ENCODE measurements at places on chromosomes 16 and 17. TPM values are rescaled to one million over a fixed set of nuclear protein-coding genes. Genes with fewer than 3 reads are reported as not detected.

Gene GCGR
- 0.40 TPM for total RNA-seq

Gene ASGR1
- total RNA-seq: not detected

Gene SPNS2
- not detected for total RNA-seq

Gene MT1A
- total RNA-seq: 19.4 TPM

Gene EXOC3L1
- not detected for total RNA-seq

Gene TSPAN10
- 0.49 TPM for total RNA-seq

Gene NOTUM
- total RNA-seq: 0.15 TPM

Gene VMO1
- total RNA-seq: not detected

Gene AXIN2
- total RNA-seq: 0.06 TPM

Gene SOX15
- not detected for total RNA-seq

Gene RCVRN
- total RNA-seq: not detected
